Endothelial cell of umbilical vein (primary cell): ENCODE measurements at places on chromosomes 12 and 14. TPM values are rescaled to one million over a fixed set of nuclear protein-coding genes. Genes with fewer than 3 reads are reported as not detected.

The HOXC12 gene
- not detected in 2 replicates for total RNA-seq

The SIX6 gene
- not detected in 2 replicates for total RNA-seq

The OTOGL gene
- 2.0 and 3.1 TPM in 2 replicates for total RNA-seq

The TPPP2 gene
- not detected in 2 replicates for total RNA-seq

The ANAPC7 gene
- 76.6 and 89.0 TPM in 2 replicates for total RNA-seq

The HOXC5 gene
- total RNA-seq = not detected in 2 replicates

The KRT3 gene
- not detected in 2 replicates for total RNA-seq

The FGD4 gene
- 44.7 and 44.8 TPM in 2 replicates for total RNA-seq

The ZNF268 gene
- 17.3 and 18.2 TPM in 2 replicates for total RNA-seq

The VASH1 gene
- total RNA-seq = 168 and 246 TPM in 2 replicates

The NR1H4 gene
- not detected in 2 replicates for total RNA-seq

The TEX52 gene
- not detected in 2 replicates for total RNA-seq

GRCh38 chr14:72640911-72641485, 252.9 kb downstream of the DPF3 start:
- no peak for DNase-seq
- no peaks in the 10 kb centered on the region for H3K36me3 ChIP-seq
- no peaks in the 10 kb centered on the region for H3K27me3 ChIP-seq
- peaks cover 25% of the 10 kb centered on the region for H3K4me1 ChIP-seq
- no peak overlapping the region for H3K4me3 ChIP-seq
- H3K27ac ChIP-seq = no peak overlapping the region

- H3K27me3 ChIP-seq = no peaks in the 10 kb centered on the region
- H3K4me1 ChIP-seq = peaks cover 16% of the 10 kb centered on the region
- no peak overlapping the region for H3K4me3 ChIP-seq
- DNase-seq = peak; percentile 75
These were observed 4.5 kb downstream of the HCAR1 start for GRCh38 chr12:122726080-122726558.

GRCh38 chr12:92400006-92400405, 254.4 kb upstream of the BTG1 start:
- no peak overlapping the region for H3K27ac ChIP-seq
- peaks cover 6% of the 10 kb centered on the region for H3K27me3 ChIP-seq
- no peak overlapping the region for H3K4me3 ChIP-seq
- no peaks in the 10 kb centered on the region for H3K36me3 ChIP-seq
- no peaks in the 10 kb centered on the region for H3K4me1 ChIP-seq

DNA sequence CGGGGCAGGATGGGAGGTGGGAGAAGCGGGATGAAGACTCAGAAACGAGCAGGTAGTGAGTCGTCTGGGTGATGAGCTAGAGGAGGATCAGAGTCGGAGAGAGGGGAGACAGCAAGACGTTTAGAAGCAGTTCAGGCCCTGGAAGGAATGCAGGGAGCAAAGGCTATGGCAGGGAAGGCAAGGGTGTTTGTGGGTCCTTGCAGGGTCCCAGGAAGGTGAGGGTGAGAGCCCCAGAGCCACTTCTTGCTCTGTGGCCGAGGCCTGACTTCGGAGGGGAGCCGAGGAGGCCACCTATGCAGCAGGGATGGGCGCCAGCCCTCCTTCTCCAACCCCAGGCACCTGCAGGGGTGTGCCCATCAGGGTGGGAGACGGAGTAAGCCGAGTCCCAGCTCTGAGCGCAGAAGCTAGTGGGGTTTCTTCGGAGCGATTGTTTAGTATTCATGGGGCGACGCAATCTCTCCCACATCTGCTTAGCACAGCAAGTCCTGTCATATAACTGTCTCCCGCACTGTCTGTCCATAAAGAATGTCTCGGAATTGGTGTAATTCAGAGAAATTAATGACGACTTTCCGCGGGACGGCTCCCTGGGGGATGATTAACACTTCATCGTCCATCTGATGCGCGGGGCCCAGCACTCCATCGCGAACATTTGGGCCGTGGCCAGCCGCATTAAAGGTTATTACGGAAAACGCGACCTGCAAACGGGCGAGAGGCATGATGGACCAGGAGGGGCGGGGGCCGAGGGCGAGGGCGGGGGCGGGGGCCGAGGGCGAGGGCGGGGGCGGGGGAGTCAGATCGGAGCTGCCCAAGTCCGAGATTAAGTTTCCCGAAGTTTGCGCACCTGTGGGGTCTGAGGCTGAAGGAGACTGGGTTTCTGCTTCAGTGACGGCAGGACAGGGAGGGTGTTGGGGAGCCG, 12.2 kb upstream of the CALCOCO1 start:
- H3K36me3 ChIP-seq = no peaks in the 10 kb centered on the region
- no peak overlapping the region for H3K4me3 ChIP-seq
- peaks cover 82% of the 10 kb centered on the region for H3K27me3 ChIP-seq
- no peak for DNase-seq

- no peaks in the 10 kb centered on the region for H3K4me1 ChIP-seq
- no peaks in the 10 kb centered on the region for H3K36me3 ChIP-seq
- H3K27ac ChIP-seq = no peak overlapping the region
- H3K4me3 ChIP-seq = no peak overlapping the region
- DNase-seq = no peak
- no peaks in the 10 kb centered on the region for H3K27me3 ChIP-seq
These were observed 36.2 kb upstream of the ATP2A2 start for GRCh38 chr12:110244829-110245228.

GRCh38 chr12:21369141-21369980, 3.3 kb upstream of the IAPP start:
- H3K27ac ChIP-seq = no peak overlapping the region
- peak; percentile 39 for DNase-seq
- H3K4me3 ChIP-seq = no peak overlapping the region
- H3K4me1 ChIP-seq = peaks cover 9% of the 10 kb centered on the region
- H3K27me3 ChIP-seq = no peaks in the 10 kb centered on the region
- H3K36me3 ChIP-seq = no peaks in the 10 kb centered on the region

GRCh38 chr12:10847744-10848143, 1.5 kb downstream of the PRR4 start:
- no peaks in the 10 kb centered on the region for H3K4me1 ChIP-seq
- H3K4me3 ChIP-seq = no peak overlapping the region
- no peaks in the 10 kb centered on the region for H3K36me3 ChIP-seq
- DNase-seq = no peak
- no peaks in the 10 kb centered on the region for H3K27me3 ChIP-seq

- H3K36me3 ChIP-seq = no peaks in the 10 kb centered on the region
- H3K4me3 ChIP-seq = no peak overlapping the region
- no peak for DNase-seq
- H3K27ac ChIP-seq = no peak overlapping the region
- H3K4me1 ChIP-seq = peaks cover 8% of the 10 kb centered on the region
- no peaks in the 10 kb centered on the region for H3K27me3 ChIP-seq
These were observed 248.3 kb downstream of the FBXL14 start for GRCh38 chr12:1346126-1346525.

DNA sequence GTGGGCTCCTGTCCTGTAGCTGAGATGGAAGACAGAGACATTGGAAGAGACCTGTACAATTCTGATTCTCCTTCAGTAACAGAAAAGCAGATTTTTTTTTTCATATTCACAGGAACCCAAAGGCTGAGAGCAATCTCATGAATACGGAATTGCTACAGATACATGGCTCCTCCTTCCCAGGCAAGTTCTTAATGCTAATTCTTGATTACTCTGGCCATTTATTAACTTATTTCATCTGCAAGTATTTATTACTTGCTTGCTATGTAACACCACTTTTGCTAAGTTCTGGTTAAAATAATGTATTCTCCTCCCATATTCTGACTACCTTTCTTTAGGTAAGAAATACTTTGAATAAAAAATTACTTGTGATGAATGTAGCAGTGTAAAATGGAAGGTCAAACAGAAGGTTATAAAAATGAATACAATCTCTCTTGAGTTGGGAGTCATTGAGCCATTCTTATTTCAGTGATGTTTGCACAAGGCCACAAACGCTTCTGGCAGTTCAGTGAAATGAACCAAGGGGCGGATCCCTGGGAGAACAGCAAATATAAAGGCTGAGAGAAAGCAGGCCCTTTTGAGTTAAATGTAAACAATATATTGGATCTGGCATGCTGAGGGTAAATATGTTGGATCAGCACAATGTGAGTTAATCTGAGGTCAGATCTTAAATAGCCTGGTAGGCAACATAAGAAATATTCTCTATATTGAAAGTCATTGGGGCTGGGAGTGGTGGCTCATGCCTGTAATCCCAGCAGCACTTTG, 37.6 kb downstream of the MUCL1 start:
- H3K36me3 ChIP-seq = no peaks in the 10 kb centered on the region
- H3K27me3 ChIP-seq = no peaks in the 10 kb centered on the region
- no peak for DNase-seq
- no peaks in the 10 kb centered on the region for H3K4me1 ChIP-seq
- H3K4me3 ChIP-seq = no peak overlapping the region

- no peak overlapping the region for H3K27ac ChIP-seq
- H3K36me3 ChIP-seq = no peaks in the 10 kb centered on the region
- DNase-seq = peak; percentile 26
- no peak overlapping the region for H3K4me3 ChIP-seq
These were observed 66.4 kb upstream of the ARHGAP5 start for GRCh38 chr14:32010604-32011125.

GRCh38 chr12:31737763-31738162, 8.9 kb upstream of the AMN1 start:
- no peaks in the 10 kb centered on the region for H3K27me3 ChIP-seq
- no peak for DNase-seq
- no peak overlapping the region for H3K4me3 ChIP-seq
- no peak overlapping the region for H3K27ac ChIP-seq
- peaks cover 10% of the 10 kb centered on the region for H3K4me1 ChIP-seq
- no peaks in the 10 kb centered on the region for H3K36me3 ChIP-seq

DNA sequence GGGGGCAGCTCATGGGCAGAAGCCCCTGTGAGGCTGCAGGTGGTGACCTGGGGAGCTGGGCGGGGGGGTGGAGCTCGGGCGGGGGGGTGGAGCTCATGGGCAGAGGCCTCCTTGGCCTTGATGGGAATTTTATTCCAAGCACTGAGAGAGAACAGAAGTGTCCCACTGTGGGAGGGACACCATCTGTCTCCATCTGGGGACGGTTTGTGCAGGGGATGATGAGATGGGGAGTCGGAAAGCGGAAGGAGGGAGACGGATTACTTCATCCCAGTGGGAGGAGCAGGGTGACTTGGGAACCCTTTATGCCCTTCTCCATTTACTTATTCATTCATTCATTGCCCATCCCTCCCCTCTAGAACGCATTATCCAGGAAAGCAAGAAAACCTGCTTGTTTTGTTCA, 304.7 kb downstream of the ADGRD1 start:
- H3K4me1 ChIP-seq = no peaks in the 10 kb centered on the region
- no peak overlapping the region for H3K4me3 ChIP-seq
- no peak overlapping the region for H3K27ac ChIP-seq
- no peaks in the 10 kb centered on the region for H3K27me3 ChIP-seq
- no peaks in the 10 kb centered on the region for H3K36me3 ChIP-seq

DNA sequence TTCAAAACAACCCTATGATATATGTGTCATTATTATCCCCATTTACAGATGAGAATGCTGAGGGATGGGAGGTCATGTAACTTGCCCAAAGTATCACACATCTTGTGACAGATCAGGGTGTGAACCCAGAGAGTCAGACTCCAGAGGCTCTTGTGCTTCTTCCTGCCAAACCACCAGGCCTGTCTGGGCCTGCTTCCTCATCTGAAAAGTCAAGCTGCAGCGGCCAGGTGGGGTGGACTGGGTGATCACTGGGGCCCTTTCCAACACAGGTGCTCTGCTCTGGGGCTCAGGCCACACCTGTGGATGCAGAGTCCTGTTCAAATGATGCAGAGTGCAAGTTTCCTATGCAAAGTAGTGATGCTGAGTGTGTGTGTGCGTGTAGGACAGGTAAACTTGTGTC, 26.7 kb downstream of the TSPAN11 start:
- no peak for DNase-seq
- H3K4me1 ChIP-seq = no peaks in the 10 kb centered on the region
- no peaks in the 10 kb centered on the region for H3K36me3 ChIP-seq
- H3K27me3 ChIP-seq = peaks cover 3% of the 10 kb centered on the region
- no peak overlapping the region for H3K27ac ChIP-seq
- no peak overlapping the region for H3K4me3 ChIP-seq

GRCh38 chr12:14893506-14894250, 8.0 kb upstream of the MGP start:
- no peaks in the 10 kb centered on the region for H3K27me3 ChIP-seq
- H3K27ac ChIP-seq = no peak overlapping the region
- DNase-seq = peak; percentile 75
- H3K4me1 ChIP-seq = no peaks in the 10 kb centered on the region
- H3K36me3 ChIP-seq = no peaks in the 10 kb centered on the region

DNA sequence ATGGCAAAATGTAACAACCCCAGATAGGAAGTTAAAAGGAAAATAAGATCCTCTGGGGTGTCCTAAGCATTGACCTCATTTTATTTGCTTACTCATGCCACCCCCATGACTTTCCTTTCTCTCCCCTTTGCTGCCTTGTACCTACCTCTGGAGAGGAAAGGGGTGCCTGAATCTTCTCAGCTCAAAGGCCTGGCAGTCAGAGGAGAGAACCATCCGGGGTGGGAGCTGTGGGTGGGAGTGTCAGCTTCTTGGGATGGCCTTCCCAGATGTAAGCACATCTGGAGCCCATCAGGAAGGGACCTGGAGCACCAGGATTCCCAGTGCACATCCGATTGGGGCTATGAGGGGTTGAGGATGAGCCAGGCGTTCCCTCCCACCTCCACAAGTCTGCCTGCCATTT, 5.2 kb upstream of the ITGA5 start:
- H3K27ac ChIP-seq = no peak overlapping the region
- H3K4me1 ChIP-seq = peaks cover 89% of the 10 kb centered on the region
- H3K36me3 ChIP-seq = no peaks in the 10 kb centered on the region
- no peaks in the 10 kb centered on the region for H3K27me3 ChIP-seq
- H3K4me3 ChIP-seq = no peak overlapping the region

GRCh38 chr12:122651520-122652224, 51.5 kb downstream of the HCAR2 start:
- no peaks in the 10 kb centered on the region for H3K27me3 ChIP-seq
- peaks cover 9% of the 10 kb centered on the region for H3K4me1 ChIP-seq
- H3K36me3 ChIP-seq = no peaks in the 10 kb centered on the region
- H3K4me3 ChIP-seq = no peak overlapping the region
- DNase-seq = no peak
- H3K27ac ChIP-seq = no peak overlapping the region

GRCh38 chr14:101116486-101117130, 213.1 kb upstream of the RTL1 start:
- H3K4me3 ChIP-seq = no peak overlapping the region
- no peak overlapping the region for H3K27ac ChIP-seq
- H3K27me3 ChIP-seq = no peaks in the 10 kb centered on the region

- no peaks in the 10 kb centered on the region for H3K36me3 ChIP-seq
- no peak overlapping the region for H3K4me3 ChIP-seq
- no peak for DNase-seq
- H3K4me1 ChIP-seq = peaks cover 3% of the 10 kb centered on the region
These were observed 1.6 kb upstream of the PRPH start for GRCh38 chr12:49293056-49293956.

- H3K4me3 ChIP-seq = no peak overlapping the region
- H3K36me3 ChIP-seq = no peaks in the 10 kb centered on the region
- H3K27ac ChIP-seq = no peak overlapping the region
- no peaks in the 10 kb centered on the region for H3K4me1 ChIP-seq
- H3K27me3 ChIP-seq = peaks cover 21% of the 10 kb centered on the region
- DNase-seq = no peak
These were observed 20.1 kb upstream of the TBX3 start for GRCh38 chr12:114704096-114704495.
